Left lung (tissue), 14 donors: ENCODE measurements at places on chromosomes 1 and 21. TPM values are rescaled to one million over a fixed set of nuclear protein-coding genes. Genes with fewer than 3 reads are reported as not detected.
A peak's percentile ranks its signal among the peaks of the same experiment; 100 is the strongest.

The LCE1F gene
- not detected for polyA plus RNA-seq

The HTR1D gene
- polyA plus RNA-seq: 0.24 TPM

The KCNA10 gene
- not detected for polyA plus RNA-seq

The ADPRS gene
- polyA plus RNA-seq: 29.9 TPM

The FMN2 gene
- polyA plus RNA-seq: 1.2 TPM

DNA sequence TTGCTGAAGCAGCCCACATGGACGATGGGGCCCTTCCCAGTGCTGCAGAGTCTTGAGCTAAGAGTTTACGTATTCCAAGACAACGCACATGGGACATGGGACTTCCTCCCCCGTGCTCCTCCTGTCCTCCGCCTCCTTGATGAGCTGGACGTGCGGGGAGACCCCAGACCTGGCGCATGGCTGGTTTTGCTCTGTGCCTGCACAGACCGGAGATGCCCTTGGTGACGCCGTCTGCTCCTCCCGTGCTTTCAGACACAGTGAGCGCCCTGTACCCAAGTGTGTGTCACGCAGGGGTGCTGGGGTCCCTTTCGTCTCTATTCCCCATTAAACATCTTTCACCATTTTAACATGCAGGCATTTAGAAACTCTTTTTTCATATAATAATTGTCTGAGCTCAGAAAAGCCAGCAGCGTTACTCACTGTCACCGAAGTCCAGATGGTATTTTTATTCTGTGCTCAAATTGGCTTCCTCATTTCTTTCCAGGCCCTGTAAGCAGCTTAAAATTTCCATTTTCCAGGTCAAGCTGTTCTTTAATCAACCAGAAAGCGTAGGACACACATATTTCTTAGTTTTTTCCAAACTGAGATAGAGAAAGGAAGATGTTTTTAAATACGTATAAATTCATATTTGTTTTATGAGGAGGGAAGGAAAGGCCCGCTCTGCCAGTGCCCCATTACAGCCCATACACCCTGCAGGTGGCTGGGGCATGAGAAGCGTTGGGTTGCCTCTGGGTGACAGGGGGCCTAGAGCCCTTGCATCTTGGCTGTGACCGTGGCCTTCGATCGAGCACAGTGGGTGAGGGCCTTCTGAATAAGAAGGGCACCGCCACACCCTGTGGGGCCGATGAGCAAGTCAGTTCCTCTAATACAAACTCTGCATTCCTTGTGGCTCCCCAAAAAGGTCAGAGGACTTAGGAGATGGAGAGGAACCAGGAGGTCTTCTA is 17.9 kb upstream of the ZBTB21 start:
- DNase-seq: no peak

- DNase-seq: no peak
Measured at GRCh38 chr1:191222206-191222605, 744.5 kb upstream of the BRINP3 start.

The EDARADD gene
- 4.7 TPM for polyA plus RNA-seq

DNA sequence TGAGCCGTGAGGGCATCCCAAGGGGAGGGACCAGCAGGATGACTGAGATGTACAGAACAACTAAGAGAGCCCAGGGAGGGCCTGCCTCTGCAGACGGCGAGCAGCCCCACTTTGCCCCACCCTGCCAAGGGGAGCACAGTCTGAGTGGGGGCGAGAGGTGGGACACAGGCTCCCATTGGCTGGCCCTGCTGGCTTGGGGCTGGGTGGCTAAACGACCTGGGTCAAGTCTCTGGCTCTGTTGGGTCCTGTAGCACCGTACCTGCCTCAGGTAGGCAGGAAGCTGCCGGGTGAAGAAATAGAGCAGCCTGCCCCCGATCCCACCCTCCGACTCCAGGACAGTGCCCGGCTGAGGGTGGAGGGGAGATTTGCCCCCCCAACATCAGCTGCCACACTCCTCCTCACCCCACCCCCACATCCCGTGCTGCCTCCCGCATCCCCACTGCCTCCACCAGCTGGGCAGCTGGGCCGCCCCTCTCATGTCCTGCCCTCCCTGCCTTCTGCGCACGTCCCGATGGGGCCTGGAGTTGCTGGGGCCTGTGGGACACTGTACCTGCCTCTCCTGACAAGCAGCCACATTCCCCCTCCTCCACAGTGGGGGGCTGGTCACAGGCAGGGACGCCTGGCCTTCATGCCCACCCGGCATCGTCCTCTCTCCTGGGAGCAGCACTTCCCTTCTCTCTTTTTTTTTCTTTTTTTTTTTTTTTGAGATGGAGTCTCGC is 12.6 kb upstream of the PLEKHG5 start:
- no peak for DNase-seq

The PTPRU gene
- 19.5 TPM for polyA plus RNA-seq

DNA sequence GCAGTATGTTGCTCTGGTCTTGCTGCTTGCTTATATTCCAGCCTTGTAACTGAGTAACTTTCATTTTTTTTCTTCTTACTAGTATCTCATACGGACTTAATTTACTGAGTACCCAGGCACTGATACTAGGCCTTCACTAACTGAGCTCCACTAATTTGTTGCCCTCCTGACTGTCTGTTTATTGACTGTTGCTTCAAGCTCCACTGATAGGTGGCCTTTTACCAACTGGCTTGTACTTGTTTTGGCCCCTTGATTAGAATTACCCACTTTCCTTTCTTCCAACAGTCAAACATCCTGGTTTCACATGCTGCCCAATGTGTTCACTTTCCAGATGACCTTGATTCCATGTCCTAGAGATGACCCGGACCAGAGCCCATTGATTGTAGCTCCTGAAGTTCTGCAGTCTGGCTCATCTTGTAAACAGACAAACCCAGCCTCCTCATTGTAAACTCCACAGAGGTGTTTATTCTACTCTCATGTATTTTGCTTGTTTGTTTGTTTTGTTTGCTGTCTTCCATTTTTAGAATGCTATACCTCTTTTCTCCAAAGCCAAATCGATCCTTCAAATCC is 27.7 kb downstream of the RGS1 start:
- DNase-seq: no peak

DNA sequence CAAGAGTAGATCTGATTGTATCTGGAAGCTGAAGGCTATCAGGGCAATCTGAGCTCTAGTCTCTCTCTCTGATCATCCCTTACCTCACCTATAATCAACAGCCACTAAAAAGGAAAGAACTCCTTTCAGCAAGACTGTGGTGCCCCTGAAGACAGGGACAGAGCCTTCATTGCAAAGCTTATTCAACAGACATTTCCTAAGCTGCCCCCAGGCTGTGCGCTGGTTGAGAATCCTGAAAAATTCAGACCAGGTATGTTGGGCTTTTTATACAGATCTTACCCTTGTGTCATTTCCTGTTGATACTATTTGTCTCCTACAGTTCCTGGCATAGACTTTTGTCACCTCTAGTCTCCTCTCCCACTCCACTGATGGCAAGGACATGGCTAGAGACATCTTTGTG is 63.3 kb upstream of the PLA2G4A start:
- DNase-seq: no peak

The APOBEC4 gene
- 2.2 TPM for polyA plus RNA-seq

- no peak for DNase-seq
Measured at GRCh38 chr1:9198538-9199361, 35.8 kb upstream of the H6PD start.

DNA sequence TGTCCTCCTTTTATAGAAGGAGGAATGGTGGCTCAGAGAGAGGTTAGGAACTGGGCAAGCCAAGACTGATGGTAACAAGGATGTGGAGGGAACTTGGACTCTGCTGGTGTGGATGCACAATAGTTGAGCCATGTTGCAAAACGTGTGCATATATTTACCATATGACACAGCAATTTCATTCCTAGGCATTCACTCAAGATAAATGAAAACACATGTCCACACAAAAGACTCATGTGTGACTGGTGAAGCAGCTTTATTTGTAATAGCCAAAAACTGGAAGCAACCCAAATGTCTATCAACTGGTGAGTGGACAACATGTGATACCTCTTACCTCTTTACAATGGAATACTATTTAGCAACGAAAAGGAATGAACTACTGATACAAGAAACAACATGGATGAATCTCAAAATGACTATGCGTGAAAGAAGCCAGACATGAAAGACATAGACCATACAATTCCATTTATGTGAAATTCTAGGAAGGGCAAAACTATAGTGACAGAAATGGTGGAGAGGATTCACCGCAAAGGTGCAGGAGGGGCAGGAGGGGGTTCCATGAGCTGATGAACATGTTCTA is 36.2 kb downstream of the CAMK2N1 start:
- no peak for DNase-seq

- DNase-seq: no peak
Measured at GRCh38 chr1:108824051-108824450, 32.8 kb downstream of the AKNAD1 start.

- DNase-seq: no peak
Measured at GRCh38 chr1:46670134-46670533, 1.5 kb upstream of the TEX38 start.

- DNase-seq: no peak
Measured at GRCh38 chr1:208540724-208541123, 296.5 kb upstream of the PLXNA2 start.

DNA sequence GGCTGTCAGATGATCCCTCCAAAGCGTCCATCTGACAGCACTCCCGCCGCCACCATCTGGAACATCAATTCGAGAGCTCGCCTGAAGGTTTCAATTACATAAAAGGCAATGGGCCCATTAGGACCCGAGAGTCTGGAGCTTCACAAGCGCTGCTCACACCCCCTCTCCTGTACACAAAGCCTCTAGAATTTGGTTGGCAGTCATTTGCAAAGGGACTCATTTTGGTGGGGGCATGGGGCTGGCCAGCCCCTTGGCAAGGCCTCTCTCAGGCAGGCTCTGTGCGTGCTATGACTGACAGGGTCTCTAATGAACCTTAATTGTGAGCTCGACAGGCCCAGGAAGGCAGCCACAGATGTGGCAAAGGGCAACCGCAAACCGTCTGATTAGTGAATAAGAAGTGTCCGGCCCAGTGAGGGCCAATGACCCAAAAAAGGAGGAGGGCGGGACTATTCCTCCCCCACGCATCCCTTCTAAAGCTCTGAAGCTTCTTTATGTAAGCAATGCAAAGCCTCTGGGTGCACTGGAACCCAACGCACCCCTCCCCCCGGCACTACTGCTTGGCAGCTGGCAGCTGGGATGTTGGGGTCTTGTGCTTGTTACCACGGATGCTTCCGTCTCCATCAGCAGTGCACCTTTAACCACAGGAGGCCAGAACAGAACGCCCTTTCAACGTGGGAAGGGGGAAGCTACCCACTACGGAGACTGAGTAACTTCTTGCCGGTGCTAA is 79.4 kb downstream of the CAPZB start:
- DNase-seq: peak; percentile 55

- no peak for DNase-seq
Measured at GRCh38 chr1:182634306-182635072, 30.3 kb upstream of the RGS16 start.

The LYPD8 gene
- not detected for polyA plus RNA-seq

The SPRTN gene
- 15.8 TPM for polyA plus RNA-seq
